Uterus (tissue), 4 donors: ENCODE measurements at places on chromosomes 5 and 9.

GRCh38 chr9:4855841-4856240 is 63.1 kb downstream of the RCL1 start:
- H3K36me3 ChIP-seq, result no peaks in the 10 kb centered on the region
- H3K4me1 ChIP-seq, result no peaks in the 10 kb centered on the region
- DNase-seq, result no peak
- no peak overlapping the region for H3K27ac ChIP-seq

DNA sequence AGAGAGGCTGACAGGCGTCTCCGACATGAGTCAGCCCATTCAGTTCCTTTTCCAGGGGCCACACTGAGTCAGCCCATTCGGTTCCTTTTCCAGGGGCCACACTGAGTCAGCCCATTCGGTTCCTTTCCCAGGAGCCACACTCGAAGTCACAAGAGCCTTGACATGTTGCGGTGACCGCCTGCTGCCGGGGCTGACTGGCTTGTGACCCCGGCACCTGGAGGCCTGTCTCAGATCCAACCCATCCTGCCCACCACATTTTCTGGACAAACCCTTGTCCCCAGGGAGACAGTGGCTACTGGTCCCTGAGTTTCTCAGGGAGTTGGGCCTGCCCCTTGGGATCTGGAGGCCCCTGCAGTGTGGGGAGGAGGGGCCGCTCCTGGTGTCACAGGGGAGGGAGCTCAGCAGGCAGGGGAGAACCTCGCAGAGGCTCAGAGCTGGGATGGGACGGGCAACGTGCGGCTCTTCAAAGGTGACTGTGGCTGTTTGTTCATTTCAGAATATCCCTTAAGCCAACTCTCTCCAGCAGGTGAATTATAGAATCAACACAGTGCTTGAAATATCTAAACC is 40.5 kb upstream of the LPCAT1 start:
- DNase-seq, result no peak
- H3K4me1 ChIP-seq, result no peaks in the 10 kb centered on the region
- H3K36me3 ChIP-seq, result no peaks in the 10 kb centered on the region
- H3K27ac ChIP-seq, result no peak overlapping the region
- no peaks in the 10 kb centered on the region for H3K27me3 ChIP-seq

DNA sequence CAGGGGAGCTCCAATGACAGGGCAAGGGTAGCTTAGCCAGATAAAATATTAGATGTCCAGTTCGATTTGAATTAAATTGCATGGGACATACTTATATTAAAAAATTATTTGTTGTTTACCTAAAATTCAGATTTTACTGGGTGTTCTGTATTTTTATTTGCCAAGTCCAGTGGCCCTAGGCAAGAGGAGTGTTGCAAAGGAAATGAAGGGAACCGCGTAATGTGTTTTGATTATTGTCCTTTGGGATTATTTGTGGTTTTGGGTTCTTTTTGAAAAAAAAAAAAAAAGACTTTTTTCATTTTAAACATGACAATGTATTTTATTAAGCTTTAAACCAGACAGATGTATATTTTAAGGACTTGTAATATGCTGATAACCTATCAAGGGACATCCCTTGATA is 179.3 kb downstream of the C9orf152 start:
- no peaks in the 10 kb centered on the region for H3K4me1 ChIP-seq
- H3K36me3 ChIP-seq, result no peaks in the 10 kb centered on the region
- H3K27ac ChIP-seq, result peak overlapping the region; percentile 14

- H3K4me3 ChIP-seq, result no peak overlapping the region
- H3K4me1 ChIP-seq, result no peaks in the 10 kb centered on the region
- H3K27me3 ChIP-seq, result no peaks in the 10 kb centered on the region
- no peak overlapping the region for H3K27ac ChIP-seq
- no peak for DNase-seq
Measured at GRCh38 chr5:120703918-120704587, 240.0 kb downstream of the PRR16 start.

GRCh38 chr5:124504081-124504916 is 242.1 kb downstream of the ZNF608 start:
- no peaks in the 10 kb centered on the region for H3K36me3 ChIP-seq
- no peak overlapping the region for H3K4me3 ChIP-seq
- no peaks in the 10 kb centered on the region for H3K27me3 ChIP-seq
- DNase-seq, result no peak
- no peaks in the 10 kb centered on the region for H3K4me1 ChIP-seq
- no peak overlapping the region for H3K27ac ChIP-seq

DNA sequence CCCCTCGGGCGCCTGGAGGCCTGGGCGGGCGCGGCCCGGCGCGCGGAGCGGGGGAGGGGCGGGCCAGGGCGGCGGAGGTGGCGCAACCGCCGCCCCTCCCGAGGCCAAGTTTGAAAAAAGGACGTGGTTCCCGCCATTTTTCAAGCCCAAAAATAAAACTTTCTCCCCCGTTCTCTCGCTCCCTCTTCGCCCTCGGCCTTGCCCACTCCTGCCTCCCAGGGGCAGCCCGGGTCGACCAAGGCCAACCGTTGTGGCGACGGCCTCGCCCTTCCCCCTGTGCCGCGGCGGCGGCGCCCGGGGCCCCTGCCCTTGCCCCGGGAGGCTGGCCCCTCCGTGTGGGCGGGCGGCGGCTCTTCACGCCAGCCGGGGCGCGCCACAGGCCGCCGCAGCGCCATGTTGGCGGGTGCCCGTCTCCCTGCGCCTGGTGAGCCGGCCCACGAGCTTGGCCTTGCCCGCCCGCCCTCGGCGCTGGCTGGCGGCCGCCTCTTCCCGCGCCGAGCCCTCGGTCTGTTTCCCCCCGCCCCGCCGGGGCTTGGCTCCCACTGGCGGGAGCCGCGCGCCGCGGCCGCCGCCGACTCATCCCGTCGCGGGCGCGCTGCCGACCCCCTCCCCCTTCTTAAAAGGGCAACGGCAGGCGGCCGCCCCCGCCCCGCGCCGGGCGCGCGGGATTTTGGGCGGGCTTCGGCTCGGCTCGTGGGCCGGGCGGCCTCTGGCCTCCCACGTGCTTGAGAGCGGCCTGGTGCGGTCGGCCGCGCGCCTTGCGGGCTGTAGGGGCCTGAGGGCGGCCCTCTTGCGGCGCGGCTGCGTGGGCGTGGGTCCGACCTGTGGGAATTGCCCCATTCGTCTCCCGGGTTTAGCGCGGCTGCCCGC is 1.3 kb downstream of the ANP32B start:
- peak; percentile 80 for DNase-seq
- no peaks in the 10 kb centered on the region for H3K36me3 ChIP-seq
- H3K4me3 ChIP-seq, result peak overlapping the region; percentile 64
- no peaks in the 10 kb centered on the region for H3K27me3 ChIP-seq

- no peak overlapping the region for H3K27ac ChIP-seq
- H3K27me3 ChIP-seq, result no peaks in the 10 kb centered on the region
- no peak for DNase-seq
- H3K4me1 ChIP-seq, result no peaks in the 10 kb centered on the region
- H3K4me3 ChIP-seq, result no peak overlapping the region
Measured at GRCh38 chr5:123155446-123155960, 66.5 kb downstream of the PRDM6 start.

DNA sequence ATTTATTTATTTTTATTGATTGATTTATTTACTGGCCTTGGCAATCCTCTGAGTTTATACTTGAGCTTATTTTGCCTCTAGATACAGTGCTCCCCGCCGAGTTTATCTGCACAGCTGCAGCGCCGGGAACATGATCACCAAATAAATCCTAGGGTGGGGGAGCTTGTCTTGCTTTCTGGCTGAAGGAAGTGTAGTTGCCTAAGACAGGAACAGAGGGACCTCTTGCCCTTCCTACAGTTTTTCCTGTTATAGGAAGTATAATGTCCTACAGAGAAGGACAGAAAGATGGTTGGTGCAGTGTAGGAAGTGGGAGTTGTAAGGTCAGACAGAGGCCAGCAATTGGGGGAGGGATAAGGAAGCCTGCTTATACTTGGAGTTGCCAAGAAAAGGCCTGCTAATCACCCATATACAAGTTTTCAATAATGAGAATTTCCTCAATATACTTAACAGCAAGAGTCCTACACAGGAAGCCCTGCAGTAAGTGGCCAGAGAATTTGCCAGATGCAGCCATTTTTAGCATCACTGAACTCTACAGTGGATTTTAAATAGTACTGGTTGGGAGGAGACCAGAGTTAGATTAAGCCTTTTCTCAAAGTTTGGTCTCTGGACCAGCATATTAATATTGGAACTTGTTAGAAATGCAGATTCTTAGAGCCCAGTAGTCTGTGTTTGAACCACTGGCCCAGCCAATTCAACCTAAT is 7.7 kb downstream of the AOPEP start:
- no peak overlapping the region for H3K27ac ChIP-seq
- DNase-seq, result no peak
- no peaks in the 10 kb centered on the region for H3K27me3 ChIP-seq
- H3K4me1 ChIP-seq, result no peaks in the 10 kb centered on the region

DNA sequence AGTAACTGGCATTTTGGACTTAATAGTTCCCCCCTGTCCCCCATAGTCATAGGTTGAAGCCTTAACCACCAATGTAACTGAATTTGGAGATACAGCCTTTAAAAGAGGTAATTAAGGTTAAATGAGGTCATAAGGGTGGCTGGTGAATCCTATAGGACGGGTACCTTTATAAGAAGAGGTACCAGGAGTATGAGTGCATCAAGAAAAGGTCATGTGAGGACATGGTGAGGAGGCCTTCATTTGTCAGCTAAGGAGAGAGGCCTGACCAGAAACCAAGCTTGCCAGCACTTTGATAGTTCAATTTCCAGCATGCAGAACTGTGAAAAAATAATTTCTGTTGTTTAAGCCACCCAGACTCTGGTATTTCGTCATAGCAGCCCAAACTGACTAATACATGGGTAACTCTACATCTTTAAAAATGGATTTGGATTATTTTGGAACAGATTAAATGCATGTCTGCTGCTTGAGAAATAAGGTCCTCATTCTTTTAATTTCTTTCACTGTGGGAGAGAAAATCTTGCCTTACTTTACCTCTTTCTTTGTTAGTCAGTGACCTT is 9.7 kb downstream of the RASA1 start:
- no peaks in the 10 kb centered on the region for H3K36me3 ChIP-seq
- peaks cover 6% of the 10 kb centered on the region for H3K4me1 ChIP-seq
- no peak overlapping the region for H3K4me3 ChIP-seq
- no peak overlapping the region for H3K27ac ChIP-seq
- no peak for DNase-seq

DNA sequence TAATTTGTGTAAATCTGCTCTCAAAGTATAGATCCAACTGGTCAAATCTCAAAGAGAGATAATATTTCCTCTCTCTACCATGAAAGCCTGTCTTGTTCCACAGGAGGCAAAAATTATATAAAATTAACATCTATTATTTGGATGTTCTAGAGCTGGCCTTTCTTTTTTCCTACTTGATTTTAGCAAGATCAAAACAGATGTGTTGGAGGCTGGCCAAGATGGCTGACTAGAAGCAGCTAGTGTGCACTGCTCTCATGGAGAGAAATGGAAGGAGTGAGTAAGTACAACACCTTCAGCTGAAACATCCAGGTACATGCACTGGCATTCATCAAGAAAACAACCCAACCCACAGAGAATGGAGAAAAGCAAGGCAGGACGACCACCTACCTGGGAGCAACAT is 298.6 kb upstream of the SLC24A2 start:
- no peaks in the 10 kb centered on the region for H3K27me3 ChIP-seq
- H3K4me1 ChIP-seq, result no peaks in the 10 kb centered on the region
- no peaks in the 10 kb centered on the region for H3K36me3 ChIP-seq
- H3K4me3 ChIP-seq, result no peak overlapping the region
- no peak overlapping the region for H3K27ac ChIP-seq

GRCh38 chr9:105401651-105402050 is 46.2 kb upstream of the FSD1L start:
- no peaks in the 10 kb centered on the region for H3K4me1 ChIP-seq
- no peak for DNase-seq
- no peaks in the 10 kb centered on the region for H3K27me3 ChIP-seq
- no peaks in the 10 kb centered on the region for H3K36me3 ChIP-seq
